Left lung (tissue), 14 donors: ENCODE measurements at places on chromosomes 2 and 18. TPM values are rescaled to one million over a fixed set of nuclear protein-coding genes. Genes with fewer than 3 reads are reported as not detected.

GRCh38 chr2:183123117-183123958, 905 bp upstream of the NUP35 start:
- no peak for DNase-seq

DNA sequence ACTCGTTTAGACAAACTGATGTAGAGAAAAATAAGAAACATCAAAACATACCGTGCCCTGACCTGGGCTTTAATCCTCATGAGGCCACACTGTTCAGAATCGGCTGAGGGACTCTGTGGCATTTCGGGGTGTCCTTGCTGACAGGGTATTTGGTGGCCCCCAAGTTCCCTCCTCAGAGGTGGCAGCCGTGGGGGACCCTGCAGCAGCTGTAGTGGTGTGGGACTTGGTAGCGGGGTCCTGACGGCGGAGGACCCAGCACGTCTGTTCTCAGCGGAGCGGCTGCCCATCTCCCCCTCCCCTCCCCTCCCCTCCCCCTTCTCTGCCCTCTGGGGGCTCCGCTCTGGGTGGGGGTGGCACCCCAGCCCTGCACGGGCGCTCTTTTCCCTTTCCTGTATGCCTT, 18.4 kb downstream of the KCNG2 start:
- no peak for DNase-seq

POTEI gene
- total RNA-seq, result not detected

- DNase-seq, result no peak
Observed at GRCh38 chr2:199404841-199405240, 52.9 kb downstream of the SATB2 start.

REG1B gene
- not detected for total RNA-seq

- no peak for DNase-seq
Observed at GRCh38 chr2:54520687-54521086, 64.6 kb downstream of the SPTBN1 start.

DNA sequence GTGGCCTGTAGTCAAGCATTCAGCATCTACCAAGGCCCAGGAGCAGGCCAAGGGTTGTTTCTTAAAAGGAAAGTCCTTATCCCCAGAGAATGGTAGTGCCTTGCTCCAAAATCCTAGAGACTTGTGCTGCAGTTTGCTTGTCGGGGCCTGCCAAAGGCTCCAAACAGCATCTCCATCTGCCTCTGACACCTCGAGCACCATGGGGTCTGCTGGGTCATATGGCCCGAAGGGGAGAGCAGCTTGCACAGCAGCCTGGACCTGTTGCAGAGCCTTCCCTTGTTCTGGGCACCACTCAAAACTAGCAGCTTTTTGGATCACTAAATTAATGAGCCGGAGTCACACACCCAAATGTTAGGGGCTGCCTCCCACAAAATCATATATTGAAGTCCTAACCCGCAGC, 35.7 kb downstream of the GNAL start:
- DNase-seq, result no peak

GNAL gene
- 1.8 TPM for total RNA-seq

DNA sequence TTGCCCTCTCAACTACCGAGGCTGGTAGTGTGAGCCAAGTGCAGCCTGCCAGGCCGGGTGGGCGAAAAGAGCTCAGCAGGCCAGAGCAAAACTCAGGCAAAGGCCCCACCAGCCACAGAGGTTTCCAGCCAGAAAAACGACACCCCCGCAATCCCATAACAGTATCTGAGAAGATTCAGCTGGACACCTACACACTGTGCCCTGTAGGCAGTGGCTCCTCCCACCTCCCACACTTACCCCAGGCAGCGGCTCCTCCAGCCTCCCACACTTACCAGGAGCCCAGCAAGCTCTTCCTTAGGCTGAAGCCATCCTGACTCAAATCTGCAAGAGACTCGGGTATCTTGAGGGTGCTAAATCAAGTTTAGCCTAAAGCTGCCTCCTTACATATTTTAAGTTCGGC, 15.6 kb upstream of the TMEM18 start:
- no peak for DNase-seq

DNA sequence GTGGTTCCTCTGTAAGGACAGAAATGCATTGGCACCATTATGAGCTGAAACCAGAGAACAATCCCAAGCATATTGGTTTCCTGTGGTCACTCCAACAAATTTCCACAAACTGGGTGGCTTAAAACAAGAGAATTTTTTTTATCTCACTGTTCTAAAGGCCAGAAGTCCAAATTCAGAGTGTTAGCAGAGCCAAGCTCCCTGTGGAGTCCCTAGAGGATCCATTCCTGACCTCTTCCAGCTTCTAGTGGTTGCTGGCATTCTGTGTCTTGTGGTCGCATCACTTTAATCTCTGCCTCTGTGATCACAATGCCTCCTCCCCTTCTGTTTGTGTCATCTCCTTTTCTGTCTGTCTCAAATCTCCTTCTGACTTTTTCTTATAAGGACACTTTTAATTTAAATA, 380.3 kb downstream of the NYAP2 start:
- no peak for DNase-seq

KCNG2 gene
- 1.1 TPM for total RNA-seq

DNA sequence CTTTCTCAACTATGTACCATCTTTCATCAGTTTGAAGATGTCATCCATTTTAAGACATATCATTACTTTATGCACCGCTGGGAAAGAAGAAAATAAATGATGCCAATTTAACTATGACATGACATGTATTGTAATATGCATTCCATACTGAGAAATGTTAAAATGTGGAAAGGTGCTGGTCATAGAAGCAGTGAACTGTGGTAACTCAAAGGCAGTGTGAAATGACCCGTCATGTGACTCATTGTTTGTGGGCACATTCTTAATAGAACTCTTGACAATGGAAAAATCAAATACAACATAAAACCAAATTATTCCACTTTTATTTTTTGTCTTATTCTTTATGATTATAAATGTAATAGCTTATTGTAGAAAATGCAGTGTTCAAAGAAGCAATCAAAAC, 455.0 kb upstream of the ST6GAL2 start:
- DNase-seq, result no peak

DNA sequence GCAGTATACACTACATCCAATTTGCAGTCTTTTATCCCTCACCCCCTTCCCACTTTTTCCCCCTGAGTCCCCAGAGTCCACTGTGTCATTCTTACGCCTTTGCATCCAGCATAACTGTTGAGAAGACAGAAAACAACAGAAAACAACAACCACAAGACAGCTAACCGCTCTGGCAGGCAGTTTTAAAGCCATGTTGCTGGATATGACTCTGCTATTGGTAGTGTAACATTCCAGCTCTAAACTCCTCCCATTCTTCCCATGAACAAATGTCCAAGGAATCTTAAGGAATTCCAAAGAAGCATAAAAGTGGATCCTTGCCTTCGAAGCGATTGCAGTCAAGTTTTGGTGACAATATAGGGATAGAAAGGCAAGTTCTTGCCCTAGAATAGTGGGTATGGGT, 599.1 kb downstream of the NYAP2 start:
- no peak for DNase-seq

DNA sequence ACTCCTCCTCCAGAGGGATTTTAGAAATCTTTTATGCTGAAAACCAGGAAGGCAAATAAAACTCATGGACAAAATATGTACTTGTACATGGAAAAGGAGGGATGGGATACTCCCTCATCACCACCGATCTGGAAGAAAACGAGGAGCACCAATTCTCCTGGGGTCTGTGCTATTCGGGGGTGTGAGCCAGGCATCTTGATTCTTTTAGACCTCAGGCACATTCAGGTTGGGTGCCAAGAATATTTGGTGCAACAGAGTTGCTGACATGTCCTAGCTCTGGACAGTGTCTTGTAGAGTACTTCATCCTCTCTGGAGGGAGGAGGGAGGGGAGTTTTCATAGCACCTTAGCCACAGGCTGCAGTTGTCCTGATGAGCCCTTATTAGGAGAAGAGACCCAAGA, 163.0 kb downstream of the PRKCE start:
- DNase-seq, result no peak

GRCh38 chr2:212282671-212283261, 255.8 kb downstream of the ERBB4 start:
- DNase-seq, result no peak

- DNase-seq, result no peak
Observed at GRCh38 chr2:198376677-198377076, 572.3 kb downstream of the PLCL1 start.

DNA sequence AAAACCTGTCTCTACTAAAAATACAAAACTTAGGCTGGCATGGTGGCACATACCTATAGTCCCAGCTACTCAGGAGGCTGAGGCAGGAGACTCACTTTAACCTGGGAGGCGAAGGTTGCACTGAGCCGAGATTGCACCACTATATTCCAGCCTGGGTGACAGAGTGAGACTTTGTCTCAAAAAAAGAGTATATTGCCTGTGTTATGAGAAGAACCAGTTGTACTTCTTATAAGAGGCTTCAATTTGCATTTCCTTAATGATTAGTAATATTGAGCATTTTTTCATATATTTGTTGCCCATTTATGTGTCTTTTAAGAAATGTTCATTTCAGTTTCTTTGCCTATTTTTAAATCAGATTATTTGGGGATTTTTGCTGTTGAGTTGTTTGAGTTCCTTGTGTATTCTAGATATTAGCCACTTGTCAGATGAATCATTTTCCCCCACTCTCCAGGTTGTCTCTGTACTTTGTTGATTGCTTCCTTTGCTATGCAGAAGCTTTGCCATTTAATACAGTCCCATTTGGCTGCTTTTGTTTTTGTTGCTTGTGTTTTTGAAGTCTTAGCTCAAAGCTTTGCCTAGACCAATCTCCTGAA, 75.8 kb upstream of the LRPPRC start:
- no peak for DNase-seq

- no peak for DNase-seq
Observed at GRCh38 chr2:105261061-105261460, 19.5 kb downstream of the GPR45 start.

TMEM182 gene
- 5.9 TPM for total RNA-seq

DNA sequence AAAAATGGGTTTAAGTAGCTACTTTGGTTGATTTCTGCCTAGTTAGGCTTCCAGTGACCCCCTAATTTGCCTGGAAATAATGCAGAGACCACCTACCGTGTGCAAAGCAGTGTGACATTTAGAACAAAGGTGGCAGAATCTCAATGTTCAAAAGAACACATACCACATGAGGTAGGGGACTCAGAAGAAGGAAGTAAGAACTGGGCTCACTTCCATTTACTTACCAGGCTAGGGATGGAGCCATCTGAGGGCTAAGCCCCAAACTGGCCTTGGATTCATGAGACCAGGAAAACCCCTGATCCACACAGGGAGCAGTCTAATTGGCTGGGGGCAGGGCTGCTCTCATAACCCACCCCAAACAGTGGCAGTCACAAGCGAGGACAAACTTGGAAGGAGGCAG, 190.7 kb downstream of the NCKAP5 start:
- no peak for DNase-seq

GRCh38 chr2:234986876-234987720, 35.3 kb downstream of the SH3BP4 start:
- no peak for DNase-seq

- DNase-seq, result no peak
Observed at GRCh38 chr2:123073371-123073770, 951.7 kb upstream of the CNTNAP5 start.

CAPG gene
- 340 TPM for total RNA-seq

- DNase-seq, result no peak
Observed at GRCh38 chr2:134070281-134070741, 183.6 kb upstream of the MGAT5 start.

- no peak for DNase-seq
Observed at GRCh38 chr2:31935370-31935769, 75.4 kb downstream of the MEMO1 start.

DNA sequence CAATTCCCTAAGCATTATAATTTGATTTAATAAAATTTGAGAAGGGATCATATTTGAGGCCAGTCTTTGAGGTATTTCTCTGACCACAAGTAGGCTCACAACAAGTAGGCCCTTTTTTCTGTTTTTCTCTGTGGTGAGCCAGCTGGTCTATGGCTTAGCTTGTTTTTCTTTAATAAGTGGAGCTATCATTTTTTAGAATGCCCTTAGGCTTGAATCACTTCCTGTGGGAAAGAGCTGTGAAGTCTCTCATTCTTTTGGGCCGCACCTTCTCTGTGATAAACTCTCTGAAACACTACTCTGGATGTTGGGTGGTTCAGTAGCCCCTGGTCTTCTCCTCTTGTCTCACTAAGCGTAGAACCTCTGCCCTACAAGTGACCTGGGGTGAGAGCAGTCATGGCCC, 235.9 kb downstream of the SUCLG1 start:
- no peak for DNase-seq

- DNase-seq, result no peak
Observed at GRCh38 chr2:130986890-130987493, 106.3 kb downstream of the FAM168B start.

GRCh38 chr2:190791976-190792575, 88.5 kb upstream of the GLS start:
- DNase-seq, result no peak

- DNase-seq, result no peak
Observed at GRCh38 chr2:180970016-180970415, 10.4 kb upstream of the UBE2E3 start.

WDR43 gene
- 30.5 TPM for total RNA-seq

DNA sequence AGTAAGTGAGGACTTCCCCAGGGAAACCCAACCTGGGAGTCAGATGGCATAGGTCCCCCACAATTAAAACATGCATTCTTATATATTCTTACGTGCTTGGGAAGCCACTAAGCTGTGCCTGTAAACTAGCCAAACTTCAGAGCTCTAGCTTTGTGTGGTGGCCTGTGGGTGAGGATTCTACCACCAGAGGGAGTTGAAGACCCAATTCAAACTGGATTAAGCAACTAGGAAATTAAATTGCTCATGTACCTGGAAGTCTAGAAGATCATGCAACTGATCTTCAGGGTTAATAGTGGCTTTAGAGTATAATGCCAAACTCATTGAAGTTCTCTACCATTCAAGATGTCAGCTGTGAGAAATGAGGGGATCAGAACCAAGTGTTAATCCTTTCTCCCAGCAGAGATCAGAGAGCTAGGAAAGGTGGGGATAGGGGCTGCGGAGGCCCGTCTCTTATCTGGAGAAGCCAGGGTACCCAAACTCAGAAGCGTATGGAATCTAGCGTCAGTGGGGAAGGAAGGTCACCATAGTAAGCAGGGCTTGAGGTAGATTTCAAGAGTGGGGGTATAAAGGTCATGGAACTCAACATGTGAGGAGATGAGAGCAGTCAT, 53.2 kb upstream of the CCDC85A start:
- DNase-seq, result no peak

GRCh38 chr2:199955007-199955338, 318 bp downstream of the TYW5 start:
- no peak for DNase-seq

GRCh38 chr2:8657423-8658062, 24.3 kb upstream of the ID2 start:
- no peak for DNase-seq

DNA sequence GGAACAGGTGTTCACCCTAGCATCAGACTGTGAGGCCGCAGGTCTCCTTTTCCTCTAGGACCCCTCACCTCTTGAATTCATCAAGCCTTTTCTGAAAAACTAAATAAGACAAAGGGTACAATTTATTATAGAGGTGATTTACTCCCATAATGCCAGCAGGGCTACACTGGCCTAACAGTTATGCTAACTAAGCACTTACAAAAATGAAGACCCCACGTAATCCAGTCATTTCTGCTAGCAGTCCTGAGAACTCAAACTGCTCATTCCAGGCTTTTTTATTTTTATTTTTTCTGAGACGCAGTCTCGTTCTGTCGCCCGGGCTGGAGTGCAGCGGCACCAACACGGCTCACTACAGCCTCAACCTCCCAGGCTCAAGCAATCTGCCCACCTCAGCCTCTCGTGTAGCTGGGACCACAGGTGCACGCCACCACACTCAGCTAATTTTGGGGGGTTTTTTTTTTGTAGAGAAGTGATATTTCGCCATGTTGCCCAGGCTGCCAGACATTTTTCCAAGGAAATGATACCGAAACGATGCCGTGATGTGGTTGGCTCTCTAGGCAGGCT, 14.2 kb downstream of the CAPG start:
- DNase-seq, result no peak
